ENCODE measurements at places on chromosomes 7 and 10. TPM values are rescaled to one million over a fixed set of nuclear protein-coding genes. Genes with fewer than 3 reads are reported as not detected.

The IFIT3 gene
- 32.0 TPM for total RNA-seq

The OR6B1 gene
- not detected for total RNA-seq

The PVRIG gene
- not detected for total RNA-seq

The LBX1 gene
- 1.7 TPM for total RNA-seq

The C10orf71 gene
- not detected for total RNA-seq

The ANKRD7 gene
- 3.6 TPM for total RNA-seq

The GJD4 gene
- not detected for total RNA-seq

The MRC1 gene
- total RNA-seq = not detected

The ARHGAP22 gene
- total RNA-seq = 255 TPM

The SH2B2 gene
- 25.8 TPM for total RNA-seq

Data from LHCN-M2 (cell line).